CMK (cell line): ENCODE measurements at places on chromosomes 7 and 10.

DNA sequence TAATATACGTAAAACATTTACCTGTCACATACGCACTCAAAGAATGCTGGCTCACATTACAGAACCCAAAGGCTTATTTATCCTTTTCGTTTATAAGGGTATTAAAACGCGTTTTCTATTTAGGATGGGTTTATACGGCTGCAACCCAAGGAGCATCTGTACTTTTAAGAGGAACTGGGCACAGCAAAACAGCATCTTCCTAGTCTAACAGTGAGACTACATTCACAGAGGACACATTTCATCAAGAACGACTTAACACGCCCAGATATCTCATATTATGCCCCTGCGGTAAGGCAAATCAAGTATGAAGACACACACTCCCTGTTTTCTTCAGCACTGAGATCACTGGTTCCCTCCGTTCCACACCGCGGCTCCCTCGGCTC is 533 bp upstream of the DMTF1 start:
- DNase-seq, result no peak

DNA sequence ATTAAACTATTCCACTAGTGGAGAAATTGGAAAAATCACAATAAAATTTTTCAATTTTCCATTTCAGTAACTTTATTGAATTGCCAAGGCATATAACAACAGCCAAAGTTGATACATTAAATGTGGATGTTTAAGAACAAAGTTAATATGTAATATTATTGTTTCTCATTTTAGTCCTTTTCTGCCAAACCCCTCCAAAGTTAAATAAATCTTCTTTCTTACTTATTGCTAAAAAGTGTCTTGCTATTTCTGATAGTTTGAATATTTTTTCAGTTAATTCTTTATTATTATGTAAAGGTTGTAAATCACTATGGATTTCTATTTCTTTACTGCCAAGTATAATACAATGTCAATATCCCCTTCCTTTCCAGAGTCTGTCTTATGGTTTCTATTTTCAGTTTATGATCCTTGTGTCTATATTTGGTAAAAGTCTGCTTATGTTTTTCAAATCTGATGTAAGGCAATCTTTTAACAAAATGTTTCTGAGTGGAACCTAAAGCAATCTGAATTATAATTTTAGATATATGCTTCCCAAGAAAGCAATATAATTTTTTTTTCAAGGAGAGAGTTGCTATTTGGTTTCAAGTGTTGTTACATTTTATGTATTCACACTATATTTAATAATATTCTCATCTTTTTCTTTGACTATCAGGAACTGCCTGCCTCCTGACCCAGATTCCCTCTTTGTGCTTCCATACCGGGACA is 80.3 kb upstream of the RHOBTB1 start:
- no peak for DNase-seq

DNA sequence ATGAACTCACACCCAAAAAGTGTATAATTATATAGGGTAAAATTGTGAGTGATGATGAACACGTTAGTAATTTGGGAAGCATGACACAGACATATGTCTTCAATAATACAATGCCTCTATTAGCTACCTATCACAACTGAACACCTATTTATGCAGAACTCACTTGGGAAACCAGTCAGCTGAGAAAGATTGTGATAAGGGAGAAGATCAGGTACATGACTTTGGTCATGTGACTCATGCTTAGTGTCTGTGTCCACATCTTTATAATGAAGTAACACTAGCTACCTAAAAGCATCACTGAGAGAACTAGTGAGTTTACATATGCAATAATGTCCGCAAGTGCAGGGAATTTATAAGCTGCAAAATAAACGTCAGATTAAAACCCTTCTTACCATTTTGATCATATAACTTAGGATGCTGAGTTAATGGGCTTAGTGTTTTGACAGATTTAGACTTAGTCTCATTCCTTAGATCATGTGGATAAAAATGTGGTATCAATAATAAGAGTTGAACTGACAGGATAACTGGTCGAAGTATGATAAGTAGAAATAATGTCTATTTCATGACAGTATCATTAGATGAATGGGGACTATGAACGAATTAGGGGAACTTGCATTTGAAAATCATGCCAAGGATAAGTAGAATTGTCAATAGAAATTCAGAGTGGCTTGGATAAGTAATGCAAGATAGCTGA is 11.6 kb downstream of the VWDE start:
- no peak for DNase-seq

DNA sequence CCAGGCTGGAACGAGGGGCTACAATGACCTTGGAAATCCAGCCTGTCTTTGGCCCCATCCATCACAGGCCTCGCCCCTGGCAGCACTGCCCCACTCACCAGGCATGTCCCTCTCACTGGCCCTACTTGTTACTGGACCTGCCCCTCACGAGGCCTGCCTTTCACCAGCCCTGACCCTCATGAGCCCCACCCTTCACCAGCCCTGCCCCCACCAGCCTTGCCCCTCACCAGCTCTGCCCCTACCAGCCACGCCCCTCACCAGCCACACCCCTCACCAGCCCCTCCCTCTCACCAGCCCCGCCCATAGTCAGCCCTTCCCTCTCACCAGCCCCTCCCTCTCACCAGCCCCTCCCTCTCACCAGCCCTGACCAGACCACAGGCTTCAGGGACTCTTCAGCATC is 57.8 kb downstream of the COL26A1 start:
- DNase-seq, result peak; percentile 59

DNA sequence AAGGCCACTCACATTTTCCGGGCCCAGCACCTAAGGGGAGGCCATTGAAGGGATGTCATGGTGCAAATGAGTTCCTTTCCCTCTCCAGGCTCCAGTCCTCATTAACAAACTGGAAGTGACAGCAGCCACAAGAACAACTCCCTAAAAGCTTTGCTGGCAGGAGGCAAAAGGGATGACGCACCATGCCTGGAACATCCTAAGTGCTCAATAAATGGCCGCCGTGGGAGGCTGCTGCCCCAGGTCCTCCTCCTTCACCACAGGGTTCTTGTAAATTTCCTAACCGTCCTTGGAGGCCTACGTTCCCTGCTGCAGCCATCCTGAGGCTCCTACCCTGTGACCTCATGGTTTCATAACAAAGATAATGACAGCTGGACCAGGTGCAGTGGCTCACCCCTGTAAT is 41.3 kb upstream of the CAMK1D start:
- no peak for DNase-seq
